SK-N-MC (cell line): ENCODE measurements at places on chromosomes 1 and 21.

DNA sequence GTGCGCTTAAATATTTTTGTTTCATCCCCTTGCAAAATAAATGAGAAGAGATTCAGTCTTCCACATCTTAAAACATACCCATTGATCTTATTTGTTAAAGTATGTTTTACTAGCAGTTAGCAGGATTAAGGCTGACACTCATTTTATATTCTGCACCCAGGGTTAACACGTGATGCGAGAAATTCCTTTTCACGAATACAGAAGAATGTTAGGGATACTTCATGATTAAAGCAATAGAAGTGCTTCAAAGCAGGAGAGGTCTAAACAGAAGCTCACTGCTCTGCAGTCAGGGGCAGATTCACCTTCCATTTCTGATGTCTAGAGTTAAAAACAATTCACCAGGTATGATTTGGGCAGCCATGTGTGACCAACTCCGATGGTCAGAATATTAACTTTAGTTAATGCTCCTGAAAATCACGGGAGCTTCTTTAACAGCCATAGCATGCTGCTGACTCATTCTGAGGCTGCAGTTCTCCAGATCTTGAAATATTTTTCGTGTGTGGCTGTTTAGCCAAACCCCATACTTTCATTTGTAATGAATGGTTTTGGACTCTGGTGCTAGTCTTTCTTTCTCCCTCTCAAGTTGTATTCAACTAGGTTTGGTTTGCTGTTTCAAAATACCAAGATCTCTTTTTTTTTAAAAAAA lies 19.7 kb downstream of the BCAR3 start:
- no peak for DNase-seq

DNA sequence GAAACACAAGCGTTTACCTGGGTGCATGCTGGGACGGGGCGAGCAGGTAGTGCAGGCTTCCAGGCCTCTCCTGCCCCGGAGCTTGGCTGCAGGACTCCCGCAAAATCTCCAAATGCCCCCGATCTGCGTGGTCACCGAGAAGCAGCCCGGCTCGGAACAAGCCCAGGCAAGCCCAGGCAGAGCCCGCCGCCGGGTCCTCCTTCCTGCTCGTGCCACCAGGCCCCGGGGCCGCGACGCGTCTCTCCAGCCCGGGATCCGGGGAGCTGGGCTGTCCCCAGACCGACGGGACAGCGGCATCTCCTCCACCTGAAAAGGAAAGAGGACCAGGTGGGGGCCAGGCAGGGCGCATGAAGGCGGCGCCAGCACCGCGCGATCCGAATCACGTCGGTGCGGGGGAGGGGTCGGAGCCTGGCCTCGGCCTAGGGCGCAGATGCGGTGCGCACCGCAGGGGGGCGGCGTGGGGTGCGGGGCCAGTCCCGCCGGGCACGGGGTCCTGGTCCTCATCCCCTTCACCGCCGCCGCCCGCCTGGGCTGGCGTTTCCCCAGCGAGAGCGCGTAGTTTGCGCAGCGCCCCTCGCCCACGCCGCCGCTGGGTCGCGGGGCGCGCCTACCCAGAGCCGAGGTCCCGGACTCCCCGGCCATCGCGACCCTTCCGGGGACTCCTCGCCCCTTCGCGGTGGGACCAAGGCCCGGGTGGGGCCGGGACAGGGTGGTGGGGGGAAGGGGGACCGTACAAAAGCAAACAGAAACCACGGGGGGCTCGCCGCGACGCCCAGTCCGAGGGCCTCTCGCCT lies 52.4 kb upstream of the H6PD start:
- no peak for DNase-seq

DNA sequence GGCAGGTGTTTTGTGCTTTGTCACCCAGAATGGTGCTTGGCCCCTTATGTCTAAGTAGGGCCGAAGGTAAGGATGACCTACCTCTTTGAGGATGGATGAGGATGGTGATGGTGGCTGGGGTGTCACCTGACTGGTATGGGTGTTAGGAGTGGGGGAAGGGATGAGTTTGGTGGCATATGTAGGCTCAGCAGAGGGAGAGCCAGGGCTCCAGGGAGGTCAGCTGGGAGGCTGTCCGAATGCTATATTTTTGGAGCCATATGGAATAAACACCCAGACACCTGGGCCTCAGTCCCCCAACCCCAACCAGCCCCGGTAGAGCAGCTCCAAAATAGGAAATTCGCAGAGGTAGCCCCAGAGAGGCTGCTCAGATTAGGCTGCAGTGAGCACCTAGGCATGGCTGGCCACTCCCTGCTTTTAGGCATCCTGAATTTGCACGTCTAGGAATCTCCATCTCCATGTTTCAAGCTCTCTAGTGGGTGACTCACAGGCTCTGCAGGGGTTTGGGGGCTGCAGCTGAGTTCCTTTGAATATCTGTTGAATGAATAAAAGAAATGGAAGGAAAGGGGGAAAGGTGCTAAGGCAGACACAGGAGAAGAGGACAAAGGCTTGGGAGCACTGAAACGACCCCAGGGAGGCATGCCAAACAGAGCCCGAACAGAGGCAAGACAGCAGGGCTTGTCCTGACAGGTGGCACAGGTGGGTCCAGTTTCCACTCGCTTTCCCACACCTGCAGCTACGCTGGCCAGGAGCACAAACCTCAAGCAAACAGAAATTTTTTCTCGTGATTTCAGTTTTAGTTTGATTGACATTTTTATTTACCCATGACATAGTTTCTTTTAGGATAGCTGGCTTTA lies 135.3 kb upstream of the EDN2 start:
- DNase-seq, result no peak

GRCh38 chr1:5907386-5907785 lies 84.8 kb downstream of the NPHP4 start:
- no peak for DNase-seq

- DNase-seq, result no peak
These were observed 18.7 kb upstream of the F5 start for GRCh38 chr1:169604781-169605560.
